ENCODE measurements at places on chromosomes 5 and 9.
A peak's percentile ranks its signal among the peaks of the same experiment; 100 is the strongest.

GRCh38 chr5:67065696-67066095, 130.9 kb downstream of the CD180 start:
- no peak for DNase-seq

DNA sequence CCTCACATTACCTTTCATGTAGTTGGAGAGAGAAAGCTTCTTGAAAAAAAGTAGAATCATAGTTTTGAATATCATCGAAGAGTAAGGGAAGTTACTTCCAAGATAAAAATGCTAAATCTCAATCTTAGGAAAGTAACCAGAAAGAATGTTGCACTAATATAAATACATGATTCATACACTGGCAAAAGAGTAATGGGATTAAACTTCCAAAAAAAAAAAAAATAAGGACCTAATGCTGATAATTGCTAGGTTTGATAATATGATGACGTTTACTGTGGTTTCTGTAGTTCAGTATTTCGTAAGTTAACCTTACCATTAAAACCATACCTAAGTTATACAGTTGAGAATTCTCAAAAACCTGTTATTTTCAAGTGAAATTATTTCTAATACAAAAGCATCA, 573.8 kb upstream of the CDH9 start:
- no peak for DNase-seq

GRCh38 chr9:132055756-132056155, 23.9 kb downstream of the MED27 start:
- no peak for DNase-seq

DNA sequence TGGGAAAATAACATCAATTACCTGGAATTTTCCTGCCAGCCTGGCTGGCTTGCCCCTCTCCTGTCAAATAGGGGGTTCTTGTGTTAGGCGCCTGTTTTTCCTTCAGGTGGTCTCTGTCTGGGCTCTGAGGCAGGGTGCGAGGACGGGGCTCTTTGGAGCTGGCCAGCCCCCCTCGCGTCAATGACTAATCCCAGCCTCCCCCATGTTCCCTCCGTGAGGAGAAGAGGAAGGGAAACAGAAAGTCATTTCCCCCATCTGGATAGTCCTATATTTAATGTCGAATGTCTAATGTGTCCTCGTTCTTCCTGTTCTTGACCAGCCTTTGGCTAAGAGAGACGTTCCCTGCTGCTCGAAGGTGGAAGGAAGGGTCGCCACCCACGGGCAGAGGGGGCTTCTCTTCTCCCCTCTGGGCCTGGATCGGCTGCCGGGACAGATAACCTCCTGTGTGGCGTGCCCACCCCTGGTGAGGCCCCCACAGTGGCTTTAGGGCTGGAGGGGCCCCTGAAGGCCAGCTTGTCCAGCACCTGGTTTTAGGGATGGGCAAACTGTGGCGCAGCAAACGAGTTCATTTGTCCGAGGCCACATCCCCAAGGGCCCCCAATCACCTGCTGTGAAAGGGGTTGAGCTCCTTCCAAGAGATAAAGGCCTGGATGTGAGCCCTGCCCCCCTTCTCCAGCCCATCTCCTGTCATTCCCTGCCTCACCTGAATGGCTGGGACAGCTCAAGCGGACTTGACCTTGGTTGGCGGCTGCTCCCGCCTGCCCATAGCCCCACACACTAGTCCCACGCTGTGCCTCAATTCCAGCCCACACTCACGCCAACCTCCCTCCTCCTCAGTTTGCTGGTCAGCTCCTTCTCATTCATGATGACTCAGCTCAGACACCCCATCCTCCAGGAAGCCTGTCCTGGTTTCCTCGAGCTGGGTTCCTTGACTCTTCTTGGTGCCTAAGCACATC, 35.9 kb upstream of the UNC5A start:
- DNase-seq: no peak

- peak; percentile 26 for DNase-seq
Measured at GRCh38 chr9:113454914-113455761, 8.4 kb upstream of the RGS3 start.

DNA sequence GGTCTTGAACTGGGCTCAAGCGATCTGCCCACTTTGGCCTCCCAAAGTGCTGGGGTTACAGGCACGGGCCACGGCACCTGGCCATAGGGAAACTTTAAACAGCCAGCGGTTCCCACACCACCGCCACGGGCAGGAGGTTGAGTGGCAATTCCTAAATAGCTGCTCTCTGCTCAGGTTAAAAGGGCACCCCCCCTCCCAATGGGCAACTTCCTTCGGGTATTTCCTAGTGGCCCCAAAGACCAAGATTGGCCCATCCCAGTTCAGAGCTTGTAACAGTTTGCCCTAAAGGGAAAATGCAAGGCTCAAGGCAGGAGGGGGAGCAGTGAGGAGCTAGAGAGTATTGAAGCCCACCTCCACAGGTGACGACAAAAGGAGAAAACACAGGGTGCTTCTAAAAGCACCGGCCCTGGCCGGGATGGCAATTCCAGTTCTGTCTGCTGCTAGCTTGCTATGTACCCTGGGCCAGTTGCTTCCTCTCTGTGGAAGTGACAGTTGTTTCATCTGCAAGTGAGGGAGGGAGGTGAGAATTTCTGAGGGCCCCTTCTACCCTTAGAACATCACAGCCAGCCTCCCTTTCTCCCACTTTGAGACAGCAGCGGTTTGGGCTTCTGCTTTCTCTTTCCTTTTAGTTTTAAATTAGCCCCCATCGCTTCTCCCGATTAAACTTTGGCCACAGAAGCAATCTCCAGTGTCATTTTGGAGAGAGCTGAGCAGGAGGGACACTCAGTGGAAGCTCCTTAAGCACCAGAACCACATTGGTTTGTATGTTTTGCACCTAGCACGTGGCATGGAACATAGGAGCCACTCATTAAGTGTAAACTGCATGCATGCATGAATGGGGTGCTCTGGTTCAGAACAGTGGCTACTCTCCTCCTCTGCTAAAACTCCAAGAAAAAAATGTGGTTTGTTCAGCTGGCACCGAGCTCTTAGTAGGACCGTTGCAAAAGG, 17.3 kb upstream of the TNIP1 start:
- DNase-seq: peak; percentile 47

Data from activated CD4-positive, alpha-beta T cell treated with anti-CD3 and anti-CD28 coated beads for 48 hours (primary cell).